ENCODE measurements at places on chromosomes 11 and 22.

DNA sequence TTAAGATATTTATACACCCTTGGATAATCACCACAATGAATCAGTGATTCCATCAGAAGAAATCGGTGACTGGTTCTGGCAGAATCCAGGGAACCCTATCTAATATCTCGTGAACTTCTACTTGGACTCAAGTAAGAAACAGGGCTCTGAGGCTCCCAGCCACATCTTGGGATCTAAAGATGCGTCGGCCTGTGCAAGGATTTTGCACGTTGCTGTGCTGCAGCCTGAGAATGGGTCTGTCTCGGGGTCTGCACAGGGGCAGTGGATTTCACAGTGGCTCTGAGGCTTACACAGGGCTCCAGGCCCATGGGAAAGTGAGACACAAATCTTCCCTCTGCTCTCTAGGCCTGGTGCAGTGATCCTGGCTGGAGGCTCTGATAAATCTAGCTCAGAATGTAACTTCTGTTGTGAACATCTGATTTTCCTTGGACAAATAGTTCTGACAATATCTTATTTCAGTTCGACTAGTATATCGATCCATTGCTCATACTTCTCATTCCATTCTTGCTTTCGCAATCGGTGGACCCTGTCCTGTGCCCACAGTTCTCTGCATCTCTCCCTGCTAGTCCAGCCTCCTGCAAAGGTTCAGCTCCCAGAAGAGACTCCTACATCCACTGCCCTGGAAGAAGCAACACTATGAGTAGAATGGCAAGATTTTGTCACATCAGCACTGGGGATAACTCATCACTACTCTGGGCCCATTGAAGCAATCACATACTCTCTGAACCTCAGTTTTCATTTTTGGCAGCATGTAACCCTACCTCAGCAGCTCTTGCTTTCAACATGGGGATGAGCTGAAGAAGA is 105.5 kb upstream of the TOP3B start:
- DNase-seq: no peak

DNA sequence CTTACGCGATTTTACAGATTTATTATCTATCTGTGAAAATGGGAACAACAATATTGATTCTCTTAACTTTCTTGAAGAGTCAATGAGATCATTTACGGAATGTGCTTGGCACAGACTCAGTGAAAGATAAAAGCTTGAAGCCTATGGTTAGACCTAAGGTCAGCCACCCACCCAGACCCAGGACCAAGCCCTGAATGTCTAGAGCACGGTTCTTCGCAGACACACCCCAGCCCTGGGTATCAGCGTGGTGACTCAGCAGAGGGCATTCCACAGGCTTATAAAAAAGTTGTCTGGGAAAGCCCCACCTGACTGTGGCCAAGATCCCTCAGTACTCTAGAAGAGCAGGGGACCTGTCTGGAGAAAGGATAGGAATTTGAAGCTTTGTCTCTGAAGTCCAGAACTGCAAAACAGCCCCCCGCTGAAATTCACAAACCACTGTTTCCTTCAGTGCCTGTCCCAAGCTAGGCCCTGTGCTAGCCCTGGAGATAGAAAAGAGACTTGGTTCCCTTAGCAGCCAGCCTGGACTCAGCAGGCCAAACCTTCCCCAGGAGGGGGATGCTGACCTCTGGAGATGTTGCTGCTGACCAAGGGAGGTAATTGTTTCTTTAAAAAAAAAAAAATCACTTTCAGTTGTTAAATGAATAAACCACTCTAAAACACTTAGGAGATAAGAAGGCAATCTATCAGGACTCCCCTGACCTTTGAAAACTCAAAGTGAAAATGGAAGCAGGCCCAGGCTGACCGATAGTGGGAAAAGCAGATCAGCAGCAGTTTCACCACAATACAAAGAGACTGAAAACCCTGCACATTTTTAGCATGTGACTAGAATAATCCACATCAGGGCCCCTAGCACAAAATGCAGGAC is 114.0 kb downstream of the ABTB2 start:
- no peak for DNase-seq

DNA sequence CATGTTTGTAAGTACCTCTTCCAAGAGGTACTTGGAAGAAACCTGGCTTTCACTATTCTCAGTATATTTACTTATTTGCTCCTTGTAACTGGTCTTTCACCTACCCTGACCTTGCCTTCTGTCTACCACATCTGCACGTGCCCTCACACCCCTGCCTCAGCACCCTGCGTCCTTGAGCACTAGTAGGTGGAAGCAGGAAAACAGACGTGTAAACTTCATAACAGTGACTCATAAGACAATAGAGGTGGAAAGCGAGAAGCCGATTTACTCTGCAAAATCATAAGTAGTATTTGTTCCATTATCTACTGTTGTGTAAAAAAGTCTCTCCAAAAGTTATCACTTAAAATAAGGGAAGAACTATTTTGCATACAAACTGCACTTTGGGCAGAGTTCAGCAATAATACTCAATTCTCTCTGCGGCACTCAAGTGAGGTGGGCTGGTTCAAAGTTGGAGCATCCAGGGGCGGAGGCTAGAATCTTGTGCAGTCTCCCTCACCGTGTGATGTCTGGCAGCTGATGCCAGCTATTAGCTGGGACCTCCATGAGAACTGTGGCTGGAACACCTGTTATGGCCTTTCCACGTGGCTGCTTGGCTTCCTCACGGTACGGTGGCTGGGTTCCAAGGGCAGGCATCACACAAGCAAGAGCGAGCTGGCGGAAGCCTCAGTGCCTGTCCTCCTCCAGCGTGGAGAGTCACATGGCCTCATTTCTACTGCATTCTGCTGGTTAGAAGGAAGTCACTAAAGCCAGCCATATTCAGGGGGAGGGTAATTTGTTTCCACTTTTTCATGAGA is 30.4 kb downstream of the PACS1 start:
- DNase-seq: peak; percentile 62

GRCh38 chr22:40240160-40240559 is 62.4 kb downstream of the TNRC6B start:
- no peak for DNase-seq

GRCh38 chr11:85813721-85814120 is 2.8 kb upstream of the SYTL2 start:
- no peak for DNase-seq

GRCh38 chr11:103862094-103862801 is 174.2 kb upstream of the DDI1 start:
- DNase-seq: no peak

- DNase-seq: no peak
Observed at GRCh38 chr11:28760676-28761390, 652.6 kb downstream of the METTL15 start.

DNA sequence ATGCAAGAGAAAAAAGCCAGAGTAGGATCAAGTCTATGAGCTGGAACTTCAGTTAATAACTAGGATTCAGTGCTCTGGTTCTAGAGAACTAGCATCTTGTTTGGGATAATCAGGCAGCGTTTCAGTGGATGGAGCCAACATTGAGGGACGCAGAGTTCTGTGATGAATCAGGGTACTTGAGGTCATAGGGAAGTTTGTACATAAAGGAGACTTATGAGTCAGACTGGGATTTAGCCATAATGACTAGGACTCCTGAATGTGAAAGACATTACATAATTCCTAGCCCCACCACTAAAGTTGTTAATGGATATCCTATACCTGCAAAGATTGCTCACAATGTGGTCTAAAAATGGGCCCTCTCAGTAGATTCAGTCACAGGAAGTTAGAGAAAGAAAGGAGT is 6.8 kb downstream of the SLN start:
- no peak for DNase-seq

DNA sequence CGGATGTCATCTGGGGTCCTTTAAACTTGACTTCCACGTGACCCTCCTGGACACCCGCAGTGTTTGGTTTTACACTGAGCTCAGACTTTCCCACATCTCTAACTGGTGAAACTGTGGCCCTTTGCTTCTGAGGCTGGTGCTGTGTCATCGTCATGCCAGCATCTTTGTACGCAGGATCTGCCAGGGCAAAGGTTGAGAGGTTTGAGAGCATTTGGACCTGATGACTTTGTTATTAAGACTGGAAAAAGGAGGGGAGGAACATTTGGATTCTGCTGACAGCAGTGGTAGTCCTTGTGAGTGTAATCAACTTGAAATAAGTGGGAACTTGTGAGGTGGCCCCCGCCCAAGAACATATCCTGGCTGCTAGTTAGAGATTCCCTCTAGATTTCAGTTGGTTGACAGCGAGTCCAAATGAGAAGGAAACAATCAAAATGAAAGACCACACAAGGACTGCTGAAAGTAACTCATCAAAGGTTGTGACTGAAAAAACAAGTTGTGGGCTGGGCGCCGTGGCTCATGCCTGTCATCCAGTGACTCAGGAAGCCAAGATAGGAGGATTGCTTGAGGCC is 102.5 kb downstream of the KIAA1671 start:
- no peak for DNase-seq

DNA sequence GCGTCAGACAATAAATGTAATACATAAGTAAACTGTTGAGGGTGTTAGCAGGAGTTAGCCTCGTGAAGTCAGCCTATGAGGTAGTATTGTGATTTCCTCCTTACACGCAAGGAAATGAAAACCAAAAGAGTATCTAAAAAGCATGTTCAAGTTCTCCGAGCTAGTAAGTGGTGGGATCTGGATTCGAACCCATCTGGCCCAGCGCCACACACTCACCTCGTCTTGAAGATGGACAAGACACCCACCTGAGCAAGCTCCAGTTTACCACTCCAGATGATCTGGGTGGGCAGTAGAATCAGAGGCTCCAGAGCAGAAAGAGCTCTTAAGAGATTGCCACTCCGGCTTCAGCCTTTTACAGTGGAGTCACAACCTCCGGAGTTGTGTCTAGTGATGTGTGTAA is 140.3 kb downstream of the PKNOX2 start:
- no peak for DNase-seq

- no peak for DNase-seq
Observed at GRCh38 chr11:14537134-14537599, 17.0 kb upstream of the PSMA1 start.

- DNase-seq: no peak
Observed at GRCh38 chr11:119206511-119207414, 624 bp downstream of the CBL start.

DNA sequence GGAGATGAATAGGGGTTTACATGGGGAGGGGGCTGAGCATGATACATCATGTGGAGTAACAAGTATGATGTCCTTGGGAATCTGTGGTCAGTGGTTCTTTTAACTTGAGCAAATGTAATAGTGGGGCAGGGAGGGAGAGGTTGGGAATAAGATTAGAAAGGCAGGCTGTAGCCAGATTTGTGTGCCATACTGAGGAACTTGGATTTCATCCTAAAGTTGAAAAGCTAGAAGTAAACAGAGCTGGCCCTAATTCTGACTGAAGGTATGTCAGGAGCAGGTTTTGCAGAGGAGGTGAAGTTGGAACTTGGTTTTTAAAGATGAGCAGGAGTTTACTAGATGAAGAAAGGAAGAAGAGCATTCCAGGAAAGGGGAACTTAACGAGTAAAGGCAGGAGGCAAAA is 108.3 kb upstream of the RRM1 start:
- no peak for DNase-seq

GRCh38 chr11:65886826-65887722 is 1.2 kb downstream of the FIBP start:
- DNase-seq: no peak

DNA sequence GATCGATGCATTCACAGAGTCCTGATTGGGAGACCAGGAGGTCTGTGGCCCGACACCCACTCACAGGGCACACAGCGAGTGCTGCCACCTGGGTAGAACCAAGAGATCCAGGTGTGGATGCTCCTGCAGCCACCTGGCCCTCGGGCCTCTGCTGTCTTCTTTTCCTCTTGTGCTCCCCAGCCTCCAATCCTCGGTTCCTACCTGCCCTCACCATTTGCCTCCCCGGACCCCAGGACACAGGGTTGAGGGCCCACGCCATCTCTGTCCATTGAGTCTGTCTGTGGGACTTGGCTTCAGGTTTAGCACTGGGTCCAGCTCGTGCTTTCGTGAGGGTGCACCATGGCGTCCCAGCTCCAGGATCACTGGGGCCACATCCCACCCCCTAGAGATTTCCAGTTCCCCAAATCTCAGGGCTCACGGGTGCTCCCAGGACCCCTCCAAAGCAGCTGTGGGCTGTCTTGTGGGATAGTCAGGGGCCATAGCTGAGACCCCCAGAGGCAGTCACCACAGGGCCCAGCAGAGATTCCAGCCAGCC is 591.1 kb downstream of the BRD1 start:
- DNase-seq: no peak

GRCh38 chr11:31050061-31050765 is 319.3 kb downstream of the DCDC1 start:
- DNase-seq: no peak

DNA sequence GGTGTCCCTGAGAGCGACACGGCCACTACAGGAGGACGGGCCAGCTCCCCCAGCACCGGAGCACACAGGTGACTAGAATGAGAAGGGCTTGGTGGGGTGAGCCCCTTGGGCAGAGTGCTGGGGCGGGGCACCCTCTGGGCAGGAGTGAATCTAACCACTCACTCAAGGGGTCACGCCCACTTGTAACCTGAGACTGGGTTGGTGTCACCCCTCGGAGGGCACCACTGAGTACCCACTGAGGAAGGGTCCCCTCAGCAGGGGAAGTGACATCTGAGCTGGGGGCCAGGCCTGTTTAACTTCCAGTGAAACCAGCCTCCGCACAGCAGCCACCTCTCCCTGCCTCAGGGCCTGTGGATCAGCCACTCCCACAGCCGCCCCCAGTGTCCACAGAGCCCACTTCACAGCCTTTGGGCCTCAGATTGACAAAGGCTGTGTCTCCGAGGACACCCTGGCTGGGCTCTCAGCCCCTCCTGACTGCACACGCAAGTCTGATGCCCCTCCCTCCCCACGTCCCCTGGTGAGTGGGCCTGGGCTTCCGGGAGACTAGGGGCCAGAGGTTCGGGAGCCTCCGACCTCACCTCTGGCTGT is 5.6 kb downstream of the GATD1 start:
- no peak for DNase-seq

DNA sequence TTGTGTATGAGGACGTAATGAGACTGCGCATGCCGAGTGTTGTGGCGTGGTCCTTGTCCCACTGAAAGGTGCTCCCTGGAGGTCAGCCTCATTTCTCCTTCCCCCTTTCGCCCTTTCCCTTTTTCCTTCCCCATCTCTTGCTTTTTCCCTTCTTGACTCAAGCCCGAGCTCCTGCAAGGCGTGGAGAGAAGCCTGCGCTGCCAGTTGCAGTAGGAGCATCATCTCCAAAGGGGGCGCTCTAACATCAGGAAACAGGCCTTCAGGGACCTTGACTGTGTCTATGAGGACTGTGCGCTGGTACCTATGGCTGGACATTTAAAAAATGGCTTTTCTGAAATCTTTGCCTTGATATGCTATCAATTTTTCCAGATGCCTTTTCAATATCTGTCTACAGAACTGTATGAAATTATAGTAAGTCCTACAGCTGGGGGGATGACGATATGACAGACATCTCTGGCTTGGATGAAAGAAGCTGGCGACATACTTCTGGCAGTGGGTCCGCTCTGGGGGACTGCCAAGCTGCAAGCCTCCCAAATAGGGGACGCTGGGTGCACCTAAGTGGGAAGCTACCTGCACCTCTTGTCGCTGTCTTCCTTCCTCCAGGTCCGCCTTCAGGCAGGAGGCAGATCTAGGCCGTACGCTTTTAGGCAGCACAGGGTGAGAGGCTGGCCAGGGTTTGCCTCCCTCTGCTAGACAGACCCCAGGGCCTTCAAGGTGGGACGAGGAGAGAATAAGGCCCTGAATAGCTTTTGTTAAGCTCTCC is 96.5 kb downstream of the NXPE2 start:
- DNase-seq: peak; percentile 45
